GM03348 (cell line): ENCODE measurements at places on chromosomes 6 and 20.

DNA sequence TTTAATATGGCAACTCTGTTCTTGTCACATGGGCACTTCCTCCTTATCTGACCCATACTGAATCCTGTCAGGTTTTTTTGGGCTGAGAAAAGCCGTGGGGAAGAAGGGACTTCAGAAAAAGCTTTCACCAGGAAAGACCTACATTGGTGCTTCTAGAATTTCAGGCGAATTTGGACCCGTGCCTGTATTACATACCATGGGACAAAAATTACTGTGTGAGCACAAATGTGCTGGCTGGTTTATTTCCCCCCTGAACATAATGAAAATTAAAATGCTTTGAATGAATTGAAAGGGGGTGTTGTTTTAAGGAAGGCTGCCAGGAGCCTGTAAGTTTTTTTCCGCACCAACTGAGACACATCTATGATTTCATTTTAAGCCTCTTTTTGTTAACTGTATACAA is 29.6 kb downstream of the CAP2 start:
- DNase-seq, result no peak

DNA sequence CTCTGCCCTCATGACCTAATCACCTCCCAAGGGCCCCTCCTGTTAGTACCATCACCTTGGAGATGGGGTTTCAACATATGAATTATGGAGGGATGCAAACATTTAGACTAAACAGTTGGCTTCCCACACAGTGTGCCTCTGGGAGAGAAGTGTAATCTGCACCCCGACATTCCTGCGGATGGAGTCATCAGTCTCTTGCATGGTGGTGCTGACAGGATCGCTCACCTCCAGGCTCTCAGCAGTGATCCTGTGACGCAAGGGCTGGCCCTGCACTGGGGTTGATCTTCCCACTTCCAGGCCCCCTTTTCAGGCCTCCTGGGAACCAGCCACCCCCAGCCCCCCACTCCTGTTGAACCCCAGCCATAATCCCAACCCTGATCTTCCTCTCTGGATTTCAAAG is 16.0 kb upstream of the PI16 start:
- peak; percentile 88 for DNase-seq

GRCh38 chr6:85672623-85673022 is 29.9 kb upstream of the SYNCRIP start:
- DNase-seq, result no peak

GRCh38 chr6:160222491-160222890 is 36.1 kb downstream of the SLC22A2 start:
- no peak for DNase-seq

DNA sequence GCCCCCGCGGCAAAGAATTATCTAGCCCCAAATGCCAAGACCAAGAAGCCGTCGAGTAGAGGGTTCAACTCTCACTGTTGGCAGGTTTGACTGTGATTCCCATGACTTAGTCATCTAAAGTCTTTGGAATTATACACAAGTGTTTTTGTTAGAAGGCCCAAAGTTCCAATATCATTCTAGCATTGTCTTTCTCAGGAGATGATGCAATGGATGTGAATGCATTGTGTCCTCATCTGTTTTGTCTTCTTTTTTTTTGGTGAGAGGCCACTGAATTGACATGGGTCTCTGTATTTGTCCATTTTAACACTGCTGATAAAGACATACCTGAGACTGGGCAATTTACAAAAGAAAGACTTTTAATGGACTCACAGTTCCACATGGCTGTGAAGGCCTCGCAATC is 290.5 kb upstream of the ZFP64 start:
- no peak for DNase-seq

GRCh38 chr6:35510916-35511561 is 1.7 kb downstream of the TULP1 start:
- DNase-seq, result no peak
